ENCODE measurements at places on chromosomes 13 and 19.

DNA sequence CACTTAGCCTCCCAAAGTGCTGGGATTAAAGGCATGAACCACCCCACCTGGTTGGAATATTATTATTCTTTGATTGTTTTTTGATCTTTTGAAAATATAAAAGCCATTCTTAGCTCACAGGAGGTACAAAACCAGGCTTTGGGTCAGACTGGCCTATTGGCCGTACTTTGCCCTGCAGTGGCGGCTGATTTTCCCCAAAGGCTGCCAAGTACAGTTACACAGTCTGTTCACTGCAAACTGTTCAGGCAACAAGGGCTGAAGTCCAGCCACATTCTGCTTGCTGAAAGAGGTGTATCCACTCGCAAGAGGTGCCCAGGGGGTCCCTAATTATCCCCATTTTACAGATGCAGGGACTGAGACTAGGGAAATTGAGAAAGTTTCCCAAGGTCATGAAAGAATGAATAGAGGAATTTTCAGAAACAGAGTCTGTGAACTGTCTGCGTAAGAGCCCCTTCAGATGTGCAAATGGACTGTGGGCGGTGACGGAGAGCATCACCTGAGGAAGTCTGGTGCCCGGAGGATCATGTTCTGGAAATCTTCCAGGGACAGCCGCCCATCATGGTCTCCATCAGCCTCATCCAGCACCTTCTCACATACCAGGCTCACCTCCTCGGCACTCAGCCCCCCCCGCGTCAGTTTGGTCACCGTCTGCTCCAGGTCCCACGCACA is 9.0 kb downstream of the CIB3 start:
- DNase-seq, result no peak

DNA sequence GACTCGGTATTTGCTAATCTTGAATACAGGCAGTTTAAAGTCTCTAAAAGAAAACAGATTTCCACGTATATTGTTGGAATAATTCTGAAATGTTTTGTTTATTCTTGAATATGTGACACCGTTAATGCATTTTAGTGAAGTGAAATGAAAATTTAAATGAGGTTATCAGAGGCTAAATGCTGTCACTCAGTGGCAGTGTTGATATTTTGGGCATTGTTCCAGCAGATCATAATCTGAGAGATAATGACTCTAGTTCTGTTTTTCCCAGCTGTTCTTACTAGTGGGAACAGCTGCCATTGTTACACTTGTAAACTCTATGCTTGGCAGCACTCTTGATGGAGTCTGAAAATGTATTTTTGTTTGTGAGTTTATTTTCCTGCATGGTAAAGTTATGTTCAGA is 365.6 kb upstream of the SLC10A2 start:
- DNase-seq, result no peak

DNA sequence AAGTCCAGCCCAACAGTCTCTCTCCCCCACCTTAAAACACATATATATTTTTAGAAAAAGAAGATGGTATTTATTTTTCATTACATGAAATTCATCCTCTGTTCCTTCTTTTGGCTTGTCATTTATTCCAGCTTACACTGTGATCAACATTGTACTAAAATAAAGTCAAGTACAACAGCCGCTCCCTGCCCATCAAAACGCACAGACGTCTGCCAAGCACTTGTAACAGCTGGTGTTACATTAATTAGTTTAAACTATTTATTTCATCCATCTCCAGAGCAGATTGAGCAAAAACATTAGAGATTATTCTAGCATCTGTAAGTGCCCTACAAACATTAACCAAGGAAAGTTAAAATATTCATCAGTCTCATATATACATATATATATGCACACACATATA is 350.5 kb downstream of the DACH1 start:
- no peak for DNase-seq

GRCh38 chr13:44936246-44936645 is 53.0 kb downstream of the NUFIP1 start:
- peak; percentile 25 for DNase-seq

DNA sequence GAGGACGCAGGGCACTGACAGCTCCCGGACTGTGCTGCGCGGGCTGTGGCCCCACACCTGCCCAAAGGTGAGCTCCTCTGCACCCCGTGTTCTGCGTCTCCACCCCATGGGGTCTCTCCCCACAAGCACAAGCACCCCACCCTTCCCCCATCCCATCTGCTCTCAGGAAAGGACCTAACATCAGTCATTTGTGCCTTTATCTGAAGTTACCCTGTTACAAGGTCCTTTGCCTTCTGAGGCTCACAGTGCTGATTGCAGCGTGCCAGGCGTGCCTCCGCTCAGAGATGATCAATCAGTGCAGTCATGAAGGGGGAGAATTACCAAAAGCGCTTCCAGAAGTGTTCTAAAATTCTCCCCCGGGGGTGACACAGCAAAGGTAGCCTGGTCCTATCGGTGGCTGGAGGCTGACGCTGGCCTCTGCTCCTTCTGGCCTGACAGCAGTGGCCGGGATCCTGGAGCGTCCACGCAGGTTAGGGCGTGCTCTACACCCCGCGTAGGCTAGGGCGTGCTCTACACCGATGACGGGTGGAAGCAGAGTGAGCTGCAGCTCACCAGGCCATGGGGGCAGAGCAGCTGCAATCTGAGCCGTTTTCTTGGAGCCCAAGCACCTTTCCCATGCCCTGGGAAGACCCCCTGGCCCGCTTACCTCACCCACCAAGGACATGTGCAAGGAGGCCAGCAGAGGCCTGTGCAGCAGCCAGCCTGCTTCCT is 84.7 kb upstream of the TM9SF2 start:
- DNase-seq, result no peak

- DNase-seq, result no peak
Observed at GRCh38 chr19:38483016-38483630, 49.6 kb downstream of the RYR1 start.

DNA sequence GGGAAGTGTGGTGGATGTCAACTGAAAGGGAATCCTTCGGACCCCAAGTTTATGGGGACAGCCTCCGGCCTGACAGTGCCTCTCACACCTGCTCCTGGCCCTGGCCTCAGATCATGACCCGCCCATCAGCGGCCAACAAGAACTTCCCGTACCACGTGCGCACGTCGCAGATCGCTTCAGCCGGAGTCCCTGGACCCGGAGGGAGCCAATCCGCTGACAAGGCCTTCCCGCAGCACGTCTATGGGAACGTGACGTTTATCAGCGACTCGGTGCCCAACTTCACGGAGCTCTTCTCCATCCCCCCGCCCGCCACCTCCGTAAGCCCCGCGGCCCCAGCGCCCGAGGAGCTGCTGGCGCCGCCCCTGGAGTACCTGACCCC is 2.0 kb upstream of the MEGF8 start:
- no peak for DNase-seq

DNA sequence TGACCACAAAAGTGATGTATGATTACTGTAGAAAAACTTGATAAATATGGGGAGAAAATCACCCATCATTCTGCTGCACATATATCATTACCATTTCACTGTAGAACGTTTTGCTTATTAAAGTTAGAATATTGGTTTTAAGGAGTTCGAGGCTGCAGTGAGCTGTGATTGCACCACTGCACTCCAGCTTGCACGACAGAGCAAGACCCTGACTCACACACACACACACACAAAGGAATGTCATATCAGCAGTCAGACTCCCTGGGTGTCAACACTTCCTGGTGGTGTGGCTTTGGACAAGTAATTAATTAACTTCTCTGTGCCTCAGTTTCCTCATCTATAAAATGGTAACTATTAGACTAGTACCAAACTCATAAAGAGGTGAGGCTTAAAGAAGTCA is 11.3 kb upstream of the PNMA8A start:
- peak; percentile 28 for DNase-seq

DNA sequence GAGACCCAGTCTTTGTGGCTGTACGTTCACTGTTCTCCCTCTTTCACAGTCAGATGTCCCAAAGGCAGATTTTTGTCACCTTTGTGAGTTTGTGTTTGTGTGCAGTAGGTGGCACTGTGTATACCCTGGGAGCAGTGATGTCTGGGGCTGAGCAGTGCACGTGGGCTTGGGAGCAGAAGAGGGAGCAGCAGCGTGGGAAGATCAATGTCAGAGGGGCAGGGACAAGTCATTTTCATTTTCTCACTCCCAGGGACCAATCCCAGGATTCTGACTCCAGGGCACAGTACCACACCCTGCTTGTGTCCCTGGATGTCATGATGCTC is 2.0 kb upstream of the PSG6 start:
- no peak for DNase-seq

GRCh38 chr13:97135883-97136282 is 86.2 kb upstream of the MBNL2 start:
- DNase-seq, result no peak

- DNase-seq, result no peak
Observed at GRCh38 chr13:77806518-77806917, 109.0 kb downstream of the SLAIN1 start.

DNA sequence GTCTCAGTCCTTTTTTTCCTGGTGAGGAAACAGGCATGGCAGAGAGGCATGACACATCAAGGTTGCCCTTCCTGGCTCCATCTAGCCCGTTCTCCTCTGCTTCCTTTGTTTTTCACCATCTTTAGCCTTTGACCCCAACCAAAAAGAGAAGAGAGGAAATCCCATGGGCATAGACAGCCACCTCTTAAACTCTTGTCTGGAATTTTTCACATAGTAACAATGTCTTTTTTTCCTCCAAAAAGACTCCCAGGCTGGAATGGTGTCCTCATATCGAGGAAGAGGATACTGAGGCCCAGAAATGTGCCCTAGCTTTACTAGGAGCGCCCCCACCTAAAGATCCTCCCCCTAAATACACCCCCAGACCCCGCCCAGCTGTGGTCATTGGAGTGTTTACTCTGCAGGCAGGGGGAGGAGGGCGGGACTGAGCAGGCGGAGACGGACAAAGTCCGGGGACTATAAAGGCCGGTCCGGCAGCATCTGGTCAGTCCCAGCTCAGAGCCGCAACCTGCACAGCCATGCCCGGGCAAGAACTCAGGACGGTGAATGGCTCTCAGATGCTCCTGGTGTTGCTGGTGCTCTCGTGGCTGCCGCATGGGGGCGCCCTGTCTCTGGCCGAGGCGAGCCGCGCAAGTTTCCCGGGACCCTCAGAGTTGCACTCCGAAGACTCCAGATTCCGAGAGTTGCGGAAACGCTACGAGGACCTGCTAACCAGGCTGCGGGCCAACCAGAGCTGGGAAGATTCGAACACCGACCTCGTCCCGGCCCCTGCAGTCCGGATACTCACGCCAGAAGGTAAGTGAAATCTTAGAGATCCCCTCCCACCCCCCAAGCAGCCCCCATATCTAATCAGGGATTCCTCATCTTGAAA is at the start of gene GDF15:
Gene GDF15 (plus strand): TSS at position 484 of the 868 bp plus-strand sequence. CDS start 32 bp downstream, at position 516.
- peak; percentile 96 for DNase-seq

DNA sequence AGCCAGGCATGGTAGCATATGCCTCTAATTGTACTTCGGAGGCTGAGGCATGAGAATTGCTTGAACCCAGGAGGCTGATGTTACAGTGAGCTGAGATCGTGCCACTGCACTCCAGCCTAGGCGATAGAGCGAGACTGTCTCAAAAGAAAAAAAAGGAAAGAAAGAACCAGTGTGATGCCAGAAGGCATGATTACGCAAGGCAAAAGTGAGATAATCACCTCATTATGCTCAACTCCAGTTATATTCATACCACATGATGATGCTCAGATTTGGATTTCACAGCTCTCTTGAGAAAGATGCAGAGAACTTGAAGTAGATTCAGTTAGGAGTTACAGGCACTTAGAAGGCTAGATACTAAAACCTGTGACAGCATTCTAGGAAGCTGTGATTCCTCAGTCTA is 21.8 kb downstream of the RCBTB1 start:
- peak; percentile 67 for DNase-seq

DNA sequence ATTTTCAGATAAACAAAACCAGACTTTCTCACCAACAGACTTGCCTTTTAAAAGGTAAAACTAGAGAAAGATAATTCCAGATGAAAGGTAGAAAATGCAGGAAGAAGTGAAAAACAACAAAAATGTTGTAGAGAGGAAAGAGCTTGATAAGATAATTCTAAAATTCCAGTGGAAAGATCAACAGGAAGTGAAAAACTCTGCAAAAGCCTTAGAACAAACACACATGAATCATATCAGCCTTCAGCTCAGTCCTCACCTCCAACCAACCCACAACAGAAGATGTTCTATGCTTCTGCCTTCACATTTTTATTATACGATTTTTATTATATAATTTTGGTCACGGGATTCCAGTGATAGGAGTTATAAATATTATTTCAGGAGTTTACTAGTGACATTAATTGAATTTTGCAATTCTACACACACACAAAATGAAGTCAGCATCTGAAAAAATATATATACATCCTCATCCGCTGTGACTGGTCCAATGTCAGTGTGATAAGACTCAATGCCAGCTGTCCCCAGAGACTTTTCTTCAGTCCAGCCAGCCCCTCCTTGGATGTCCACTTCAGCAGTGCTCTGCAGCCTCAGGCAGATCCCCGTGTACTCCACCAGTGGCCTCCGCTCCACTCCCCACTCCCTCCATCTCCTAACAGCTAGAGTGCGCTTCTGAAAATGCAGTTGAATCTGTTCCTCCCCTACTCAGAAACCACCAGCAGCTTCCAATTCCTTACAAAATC is 57.9 kb downstream of the GADD45B start:
- DNase-seq, result peak; percentile 74

DNA sequence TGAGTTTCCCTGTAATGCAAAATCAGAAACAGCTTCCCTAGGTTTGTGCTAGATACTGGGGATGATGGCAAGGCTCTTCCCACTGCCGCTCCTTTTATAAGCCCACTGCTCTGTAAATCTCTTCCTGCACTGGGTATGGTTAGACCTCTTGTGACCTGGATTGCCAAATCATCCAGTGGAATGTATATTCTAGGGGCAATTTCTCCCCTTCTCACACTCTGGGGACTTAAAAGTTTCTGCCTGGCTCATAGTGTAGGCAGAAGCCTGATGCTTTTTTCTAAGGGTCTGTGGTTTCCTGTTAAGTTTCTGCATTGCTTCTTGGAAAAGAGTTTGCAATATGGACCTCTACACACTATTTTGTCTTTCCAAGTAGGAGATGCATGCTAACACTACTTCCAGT is 1582.0 kb upstream of the PCDH20 start:
- no peak for DNase-seq

DNA sequence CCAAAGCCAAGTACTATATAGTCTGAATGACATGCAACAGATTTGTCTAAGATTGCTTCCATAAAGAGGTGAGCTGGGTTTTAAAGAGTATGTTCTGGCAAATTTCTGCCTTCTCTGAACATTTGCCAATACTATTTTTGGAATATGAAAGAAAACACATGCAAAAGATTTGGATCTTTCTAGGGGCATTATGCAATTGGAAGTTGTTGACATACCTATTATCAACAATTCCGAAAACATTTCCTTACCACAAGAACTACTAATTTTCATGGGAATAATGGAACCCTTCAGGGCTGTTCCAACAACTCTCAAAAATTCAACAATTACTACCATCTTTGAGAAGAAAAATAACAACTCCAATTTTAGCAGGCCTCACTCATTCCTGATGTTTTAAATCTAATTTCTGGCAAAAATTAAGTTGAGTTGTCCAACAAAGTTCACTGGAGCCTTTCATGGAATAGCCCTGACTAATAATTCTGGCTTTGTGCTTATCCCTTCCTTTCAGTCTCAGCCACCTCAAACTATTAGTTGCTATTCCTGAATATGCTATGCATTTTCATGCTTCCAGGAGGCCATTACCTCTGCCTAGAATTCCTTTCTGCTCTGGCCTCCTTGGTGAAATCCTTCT is 250.0 kb downstream of the RGCC start:
- no peak for DNase-seq
